ENCODE measurements at places on chromosomes 4 and X. TPM values are rescaled to one million over a fixed set of nuclear protein-coding genes. Genes with fewer than 3 reads are reported as not detected.

- peak; percentile 64 for DNase-seq
These were observed 2.9 kb downstream of the USP51 start for GRCh38 chrX:55486736-55487135.

DNA sequence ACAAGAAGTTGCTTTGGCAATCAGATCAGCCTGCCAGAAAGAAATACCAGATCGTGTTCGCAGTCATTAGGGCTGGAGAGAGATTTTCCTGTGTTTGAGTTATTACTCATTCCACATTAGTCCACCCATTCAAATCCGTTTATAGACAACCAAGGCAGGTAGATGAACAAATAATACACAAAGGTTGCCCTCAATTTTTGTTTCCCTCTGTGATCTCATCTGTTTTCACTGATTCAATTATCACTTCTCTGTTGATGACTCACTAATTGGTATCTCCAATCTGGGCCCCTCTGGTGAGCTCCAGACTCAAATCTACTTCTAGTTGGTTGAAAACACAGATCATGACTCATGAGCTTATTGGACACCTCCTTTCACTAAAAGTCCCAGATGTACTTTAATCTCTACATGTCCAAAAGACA, 54.5 kb downstream of the CHM start:
- peak; percentile 11 for DNase-seq

DNA sequence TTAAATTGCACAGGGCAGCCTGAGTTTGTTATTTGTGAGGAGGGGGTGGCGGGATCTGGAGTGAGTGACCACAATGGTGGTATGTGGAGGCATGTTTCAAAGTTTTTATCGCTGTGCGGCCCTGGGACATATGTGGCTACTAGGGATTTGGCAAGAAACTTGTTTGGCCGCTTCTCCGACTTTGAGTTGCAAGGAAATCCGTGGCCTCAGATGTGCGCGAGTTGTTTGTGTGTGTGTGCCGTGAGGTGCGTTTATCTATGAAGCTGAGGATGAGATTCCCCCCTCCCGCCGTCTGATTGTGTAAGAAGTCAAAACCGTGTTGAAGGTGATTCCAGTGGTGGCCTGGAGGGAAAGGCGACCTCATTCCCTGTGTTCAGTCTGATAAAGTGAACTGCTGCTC, 1.4 kb downstream of the JADE3 start:
- DNase-seq: peak; percentile 20

DNA sequence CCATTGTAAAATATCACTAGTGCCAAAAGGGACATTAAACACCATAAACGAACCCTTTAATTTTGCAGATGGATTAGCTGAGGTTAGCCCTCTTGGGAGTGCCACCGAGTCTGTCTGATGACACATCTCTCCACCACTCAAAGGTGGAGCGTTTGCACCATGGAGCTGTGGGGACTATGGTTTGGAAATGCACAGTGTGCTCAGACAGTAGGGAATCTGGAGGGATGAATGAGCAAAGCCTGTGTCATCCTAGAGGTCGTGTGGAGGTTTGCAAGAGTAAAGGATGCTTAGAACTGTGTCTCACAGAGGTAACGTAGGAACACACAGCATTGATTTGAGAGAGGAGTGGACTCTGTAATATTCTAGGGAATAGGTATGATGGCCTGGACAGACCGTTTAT, 93.7 kb downstream of the CLNK start:
- DNase-seq: no peak

The SLC10A6 gene
- total RNA-seq: not detected

GRCh38 chrX:49268702-49269009, 937 bp upstream of the PPP1R3F start:
- no peak for DNase-seq

The FRMPD3 gene
- not detected for total RNA-seq
